Right hindlimb (tissue), 1 donor: ENCODE measurements at places on chromosomes 4 and X.

GRCh38 chr4:20313237-20314030 is 61.7 kb downstream of the SLIT2 start:
- no peak for DNase-seq

GRCh38 chrX:118212817-118213183 is 96.2 kb upstream of the KLHL13 start:
- DNase-seq = no peak

DNA sequence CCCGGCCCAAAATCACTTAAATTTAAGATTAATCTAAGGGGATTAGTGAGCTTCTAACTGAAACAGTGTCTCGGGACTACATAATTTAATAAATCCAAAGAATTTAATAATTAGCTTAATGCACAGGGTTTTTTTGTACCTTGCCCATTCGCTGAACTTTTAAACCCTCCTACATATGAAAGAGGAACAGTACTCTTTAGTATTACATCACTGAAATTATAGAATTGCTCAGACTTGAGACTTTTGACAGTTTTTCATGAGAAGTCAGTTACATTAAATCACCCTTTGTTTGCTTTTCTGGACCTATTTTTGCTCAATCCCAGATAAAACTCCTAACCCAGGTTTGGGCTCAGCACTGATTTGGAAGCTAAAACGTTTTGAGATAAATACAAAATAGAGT is 2.4 kb upstream of the TADA2B start:
- no peak for DNase-seq

GRCh38 chr4:148955564-148956297 is 513.5 kb upstream of the NR3C2 start:
- DNase-seq = no peak

DNA sequence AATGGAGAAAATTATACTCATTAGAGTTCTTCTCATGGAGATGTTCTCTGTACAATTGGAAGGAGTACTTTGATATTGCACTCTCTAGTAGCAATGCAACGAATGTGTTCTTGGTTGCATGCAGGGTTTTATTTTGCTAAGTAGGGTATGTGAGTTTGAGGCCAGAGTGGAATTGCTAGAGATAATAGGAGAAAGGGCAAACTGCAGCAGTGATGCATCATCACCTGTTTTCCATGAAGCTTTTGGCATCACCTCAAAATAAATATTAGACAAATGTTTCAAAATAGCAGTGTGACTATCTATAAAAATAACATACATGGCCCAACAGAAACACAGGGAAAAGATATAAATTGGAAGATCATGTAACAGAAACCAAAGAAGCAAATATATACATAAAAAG is 93.3 kb downstream of the TIGD2 start:
- DNase-seq = no peak
